ENCODE measurements at places on chromosomes 16 and 17. TPM values are rescaled to one million over a fixed set of nuclear protein-coding genes. Genes with fewer than 3 reads are reported as not detected.
A peak's percentile ranks its signal among the peaks of the same experiment; 100 is the strongest.

DNA sequence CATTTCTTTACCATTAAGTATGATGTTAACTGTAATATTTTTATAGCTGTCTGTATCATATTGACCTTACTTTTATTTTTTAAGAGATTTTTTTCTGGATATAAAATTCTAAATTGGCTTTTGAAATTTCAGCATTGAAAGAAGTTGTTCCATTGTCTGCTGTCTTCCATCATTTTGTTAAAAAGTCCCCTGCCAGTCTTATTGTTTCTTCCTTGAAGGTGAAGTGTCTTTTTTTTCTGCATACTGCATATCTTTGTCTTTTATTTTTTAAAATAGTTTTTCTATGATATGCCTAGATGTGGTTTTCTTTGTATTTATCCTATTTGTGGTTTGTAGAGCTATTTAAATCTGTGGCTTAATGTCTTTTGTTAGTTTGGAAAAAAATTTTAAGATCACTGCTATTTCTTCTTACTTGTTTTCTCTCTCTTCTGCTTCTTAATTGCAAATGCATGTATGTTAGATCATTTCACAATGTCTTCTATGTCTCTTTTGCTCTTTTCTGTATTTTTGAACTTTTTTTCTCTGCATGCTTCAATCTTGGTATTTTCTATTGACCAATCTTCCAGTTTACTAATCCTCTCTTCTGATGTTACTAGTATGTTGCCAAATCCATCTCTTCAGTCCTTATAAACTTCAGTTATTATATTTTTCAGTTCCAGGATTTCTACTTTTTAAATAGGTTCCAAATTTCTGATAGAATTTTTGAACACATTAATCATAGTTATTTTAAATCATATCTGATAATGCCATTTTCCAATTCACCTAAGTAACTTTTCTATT, 20.2 kb downstream of the IL21R start:
- no peak for DNase-seq

- DNase-seq, result no peak
These were observed 66.9 kb upstream of the MRTFB start for GRCh38 chr16:14004031-14004728.

- peak; percentile 94 for DNase-seq
These were observed 724 bp downstream of the GAA start for GRCh38 chr17:80101946-80102663.

The CMTM1 gene
- 4.0 TPM for total RNA-seq

The SLC9A5 gene
- total RNA-seq, result 3.6 TPM

GRCh38 chr17:3968015-3968414, 3.8 kb upstream of the ATP2A3 start:
- peak; percentile 48 for DNase-seq

The CCL17 gene
- not detected for total RNA-seq

- no peak for DNase-seq
These were observed 61.4 kb downstream of the ATF7IP2 start for GRCh38 chr16:10447289-10447688.

- no peak for DNase-seq
These were observed 33.0 kb upstream of the ZC3H18 start for GRCh38 chr16:88536971-88537751.

GRCh38 chr17:72053449-72053848, 67.4 kb upstream of the SOX9 start:
- DNase-seq, result no peak

GRCh38 chr16:56538331-56538730, 18.5 kb upstream of the BBS2 start:
- DNase-seq, result no peak

DNA sequence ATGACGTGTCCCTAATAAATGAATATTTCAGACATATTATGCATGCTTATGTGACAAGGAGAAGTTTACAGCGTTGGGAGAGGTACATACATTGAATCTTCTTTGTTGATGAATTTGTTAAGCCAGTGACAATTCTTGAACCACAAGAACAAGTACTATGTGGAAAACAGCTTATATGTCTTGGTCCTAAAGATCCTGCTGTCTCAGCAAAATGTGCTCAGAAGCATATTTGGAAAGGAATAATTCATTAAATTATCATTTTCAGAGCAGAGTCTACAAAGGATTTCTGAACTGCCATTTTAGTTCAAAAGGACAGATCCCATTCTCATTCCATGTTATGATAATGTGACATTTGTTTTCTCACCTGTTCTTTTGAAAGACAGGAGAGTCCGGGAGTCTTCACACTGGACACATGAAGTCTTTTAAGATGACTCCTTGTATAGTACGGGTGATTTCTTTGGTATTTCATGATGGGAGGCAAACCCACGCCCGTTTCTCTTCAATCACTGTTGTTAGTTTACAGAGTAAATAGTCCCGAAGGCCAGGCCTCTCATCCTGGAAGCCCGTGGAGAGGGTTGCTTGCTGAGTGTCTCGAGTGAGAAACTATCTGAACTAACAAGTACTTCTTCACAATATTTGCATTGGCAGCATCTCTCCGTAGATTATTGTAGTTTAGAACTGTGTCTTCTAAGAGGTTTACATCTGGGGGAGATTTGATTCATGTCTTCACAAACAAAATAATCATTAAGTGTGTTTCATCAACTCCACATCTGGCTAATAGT, 26.7 kb downstream of the VPS35L start:
- DNase-seq, result no peak

DNA sequence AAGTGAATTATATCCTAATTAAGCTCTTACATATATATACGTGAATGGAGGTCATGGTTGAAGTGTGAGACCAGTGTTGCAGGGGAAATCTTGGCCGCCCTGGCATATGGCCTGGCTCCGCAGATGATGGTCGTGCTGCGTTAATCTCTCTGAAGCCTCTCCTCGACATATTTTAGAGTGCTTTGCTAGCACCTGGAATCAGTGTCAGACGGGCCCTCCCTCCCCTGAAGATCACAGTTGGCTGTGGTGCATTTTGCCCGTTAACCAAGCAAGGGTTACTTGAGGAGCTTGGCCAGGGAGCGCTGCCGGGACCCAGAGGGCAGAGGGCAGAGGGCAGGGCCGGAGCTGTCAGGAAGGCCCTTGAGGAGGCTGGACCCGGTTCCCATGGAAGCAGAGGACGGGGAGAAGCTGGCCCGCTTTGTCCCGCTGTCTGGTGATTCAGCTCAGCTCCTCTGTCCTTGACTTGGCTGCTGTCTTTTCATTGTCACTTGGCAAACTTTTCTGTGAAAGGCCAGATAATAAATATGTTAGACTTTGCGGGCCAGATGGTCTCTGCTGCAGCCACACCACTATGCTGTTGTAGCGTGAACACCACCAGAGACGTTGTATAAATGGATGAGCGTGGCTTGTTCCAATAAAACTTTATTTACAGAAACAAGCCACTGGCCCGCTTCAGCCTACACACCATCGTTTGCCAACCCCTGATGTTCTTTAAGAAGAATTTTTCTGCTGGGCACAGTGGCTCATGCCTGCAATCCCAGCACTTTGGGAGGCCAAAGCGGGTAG, 32.3 kb downstream of the CIBAR2 start:
- DNase-seq, result peak; percentile 38

The APRT gene
- 53.6 TPM for total RNA-seq

GRCh38 chr17:78206298-78206697, 7.8 kb upstream of the BIRC5 start:
- DNase-seq, result no peak

The EVI2A gene
- 191 TPM for total RNA-seq

The TPSB2 gene
- total RNA-seq, result not detected

DNA sequence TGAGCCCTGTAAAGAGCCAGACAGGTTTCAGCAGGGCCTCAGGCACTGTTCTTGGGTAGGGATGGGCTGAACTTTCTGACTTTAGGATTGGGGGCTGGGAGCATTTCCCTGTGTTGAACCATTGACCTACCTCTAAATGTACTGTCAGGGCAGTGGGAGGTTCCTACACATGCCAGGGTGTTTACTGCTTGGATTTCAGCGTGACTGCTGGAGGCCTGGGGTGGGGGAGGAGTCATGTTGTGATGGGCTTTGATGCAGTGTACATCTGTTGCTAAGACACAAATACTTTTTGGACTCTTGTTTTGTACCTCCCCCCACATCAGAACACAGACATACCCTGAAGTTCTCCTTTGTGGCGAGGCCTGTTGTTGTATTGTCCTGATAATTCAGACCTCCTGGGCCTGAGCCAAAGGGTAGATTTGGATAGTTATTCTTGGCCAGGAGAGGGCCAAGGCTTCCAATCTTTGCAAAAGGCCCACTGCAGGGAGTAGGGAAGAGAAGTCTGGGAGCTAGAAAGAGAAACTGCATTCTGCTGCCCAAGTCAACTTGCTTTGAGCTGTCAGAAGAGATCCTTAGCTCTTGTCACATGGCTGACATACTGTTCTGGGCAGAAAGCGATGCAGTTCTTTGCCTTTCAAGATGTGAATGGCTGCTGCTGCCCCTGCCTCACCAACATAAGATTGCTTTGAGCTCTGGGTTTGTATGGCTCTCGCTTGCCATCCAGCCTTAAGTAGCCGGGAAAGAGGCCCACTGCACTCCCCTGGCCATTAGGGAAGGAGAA, 3.7 kb downstream of the NFE2L1 start:
- DNase-seq, result peak; percentile 92

GRCh38 chr17:34879146-34879545, 82.1 kb downstream of the CCT6B start:
- DNase-seq, result no peak

The SLC6A4 gene
- 0.36 TPM for total RNA-seq

- no peak for DNase-seq
These were observed 88.7 kb downstream of the BMERB1 start for GRCh38 chr16:15523092-15523541.

DNA sequence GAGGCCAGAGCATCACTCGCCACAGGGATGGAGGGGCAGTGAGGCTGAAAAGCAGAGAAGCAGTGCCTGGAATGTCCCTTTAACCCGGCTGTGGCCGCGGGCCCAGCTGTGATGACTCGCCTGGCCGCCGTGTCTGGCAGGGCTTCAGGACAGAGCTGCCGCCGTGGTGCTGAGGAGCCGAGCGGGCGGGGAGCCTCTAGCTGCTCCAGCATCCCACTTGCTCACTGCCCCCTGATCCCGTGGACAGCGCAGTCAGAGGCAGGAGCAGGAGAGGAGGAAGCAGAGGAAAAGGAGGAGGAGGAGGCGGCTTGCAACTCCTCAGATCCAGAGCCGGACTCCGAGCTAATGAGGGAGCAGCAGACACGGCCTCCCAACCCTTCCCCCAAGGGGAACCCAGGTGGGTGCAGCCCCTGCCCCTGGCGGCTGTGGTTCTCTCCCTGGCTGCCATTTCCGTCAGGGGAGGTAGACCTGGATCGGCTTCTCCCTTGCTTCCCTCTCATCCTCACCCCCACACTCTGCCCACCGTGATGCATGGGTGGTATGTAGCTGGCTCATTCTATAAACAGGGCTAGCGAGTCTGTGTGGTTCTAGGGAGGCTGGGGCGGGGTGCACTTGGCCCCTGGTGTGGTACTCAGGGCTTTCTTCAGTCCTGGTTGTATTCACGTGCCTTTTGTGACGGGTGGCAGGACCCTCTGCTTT, 165.7 kb downstream of the CMIP start:
- peak; percentile 99 for DNase-seq

GRCh38 chr17:13016881-13017654, 759 bp downstream of the ELAC2 start:
- peak; percentile 80 for DNase-seq

The ITGA3 gene
- total RNA-seq, result 81.4 TPM
